ENCODE measurements at places on chromosomes 3 and 15.

- DNase-seq = no peak
These were observed 28.7 kb downstream of the LRRK1 start for GRCh38 chr15:100947760-100948429.

DNA sequence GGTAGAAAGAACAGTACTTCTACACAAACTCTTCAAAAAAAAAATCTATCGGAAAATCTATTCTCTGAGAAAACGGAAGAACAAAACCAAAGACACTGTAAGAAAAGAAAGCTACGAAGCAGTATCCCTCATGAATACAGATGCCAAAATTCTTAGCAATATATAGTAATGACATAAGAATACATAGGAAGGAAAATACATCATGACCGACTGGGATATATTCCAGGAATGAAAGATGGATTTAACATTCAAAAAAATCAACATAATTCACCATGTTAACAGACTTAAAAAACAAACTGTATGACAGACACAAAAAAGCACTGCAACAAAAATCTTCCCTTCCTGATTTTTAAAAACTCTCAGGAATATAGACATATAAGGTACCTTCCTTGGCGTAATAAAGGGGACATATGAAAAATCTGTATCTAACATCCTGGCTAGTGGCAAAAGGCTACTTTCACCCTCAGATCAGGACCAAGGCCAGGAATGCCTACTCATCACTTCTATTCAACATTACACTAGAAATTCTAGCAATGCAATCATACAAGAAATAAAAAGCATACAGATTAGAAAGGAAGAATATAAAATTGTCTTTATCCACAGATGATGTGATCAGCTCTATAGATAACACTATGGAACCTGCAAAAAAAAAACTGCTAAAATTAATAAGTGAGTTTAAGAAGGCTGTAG is 77.6 kb upstream of the XXYLT1 start:
- no peak for DNase-seq

DNA sequence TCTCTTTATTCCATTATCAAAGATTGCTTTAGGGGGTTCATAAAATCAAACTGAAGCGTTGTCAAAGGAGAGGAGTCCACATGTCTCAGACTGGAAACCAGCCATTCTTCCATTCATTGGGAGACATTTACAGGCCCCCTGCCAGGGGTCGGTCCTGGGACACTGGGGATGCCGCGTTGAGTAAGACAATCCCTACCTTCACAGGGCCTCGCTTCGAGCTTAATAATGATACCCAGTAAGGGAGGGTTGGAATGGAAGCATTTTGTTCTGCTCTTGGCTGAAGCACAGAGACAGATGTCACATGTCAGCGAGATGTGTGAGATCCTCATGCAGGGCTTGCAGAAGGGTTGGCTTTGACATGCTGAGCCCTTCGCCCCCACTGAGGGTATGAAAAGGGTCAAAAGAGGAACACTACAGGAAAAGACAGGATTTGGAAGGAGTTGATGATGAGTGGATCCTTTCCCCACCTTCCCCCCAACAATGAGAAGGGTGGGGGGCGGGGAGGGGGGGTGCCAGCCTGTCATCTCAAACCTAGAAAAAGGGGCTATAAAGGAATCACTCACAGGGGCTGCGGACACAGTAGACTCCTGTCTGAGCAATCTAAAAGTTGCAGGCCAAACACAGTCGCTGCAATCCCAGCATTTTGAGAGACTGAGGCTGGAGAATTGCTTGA is 25.6 kb upstream of the ARL8B start:
- no peak for DNase-seq

DNA sequence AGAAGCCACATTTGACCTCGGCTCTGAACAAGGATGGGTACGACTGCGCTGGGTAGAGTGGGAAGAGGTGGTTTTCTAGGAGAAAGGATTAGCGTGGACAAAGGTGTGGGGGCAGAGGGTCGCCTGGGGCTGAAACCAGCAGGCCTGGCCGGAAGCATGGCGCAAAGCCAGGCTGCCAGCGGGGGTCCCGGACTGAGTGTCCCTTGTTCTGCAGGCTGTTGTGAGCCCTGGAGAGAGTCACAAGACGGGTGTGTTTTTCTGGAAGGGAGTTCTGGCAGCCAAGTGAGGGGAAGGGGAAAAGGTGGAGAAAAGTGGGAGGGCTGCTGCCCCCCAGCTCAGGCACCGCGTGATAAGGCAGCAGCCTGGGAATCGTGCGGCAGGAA is 98.5 kb upstream of the MEF2A start:
- DNase-seq = no peak

- no peak for DNase-seq
These were observed 57.9 kb downstream of the APBA2 start for GRCh38 chr15:28943611-28944230.

GRCh38 chr3:105065895-105066839 is 300.5 kb upstream of the ALCAM start:
- no peak for DNase-seq

GRCh38 chr3:161049683-161050248 is 55.4 kb downstream of the B3GALNT1 start:
- no peak for DNase-seq

- DNase-seq = peak; percentile 39
These were observed 308.4 kb downstream of the PDCD6IP start for GRCh38 chr3:34106879-34107278.

- peak; percentile 77 for DNase-seq
These were observed 259.9 kb downstream of the FGF12 start for GRCh38 chr3:192467230-192468140.

DNA sequence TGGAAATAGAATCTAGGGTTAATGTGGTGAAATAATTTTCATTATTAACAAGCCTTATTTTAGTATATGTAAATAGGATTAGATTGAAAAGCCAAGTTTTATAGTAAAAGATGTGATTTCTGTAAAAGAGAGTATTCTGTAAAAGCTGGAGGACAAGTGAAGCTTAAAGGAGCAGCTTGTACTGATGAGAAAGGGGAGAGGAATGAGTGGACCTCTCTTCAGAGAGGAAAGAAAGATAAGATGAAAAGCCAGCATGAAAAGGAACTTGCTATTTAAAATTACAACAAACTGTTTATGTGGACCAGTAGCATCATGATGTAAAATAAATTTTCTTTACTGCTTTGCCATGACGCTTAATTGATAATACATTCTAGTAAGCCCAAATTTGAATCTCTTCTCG is 18.5 kb downstream of the ALCAM start:
- no peak for DNase-seq

- peak; percentile 20 for DNase-seq
These were observed 2.1 kb downstream of the TRIM69 start for GRCh38 chr15:44738340-44738984.

GRCh38 chr15:70426096-70426821 is 328.5 kb upstream of the TLE3 start:
- no peak for DNase-seq

- no peak for DNase-seq
These were observed 179.9 kb upstream of the NR2E3 start for GRCh38 chr15:71630475-71630809.
